Mesothelial cell of epicardium (in vitro differentiated cells): ENCODE measurements at places on chromosomes 13 and 19.

- H3K4me1 ChIP-seq: peaks cover 2% of the 10 kb centered on the region
- no peaks in the 10 kb centered on the region for H3K36me3 ChIP-seq
- DNase-seq: no peak
- H3K27me3 ChIP-seq: peaks cover 96% of the 10 kb centered on the region
- H3K4me3 ChIP-seq: no peak overlapping the region
Measured at GRCh38 chr13:27928353-27928804, 8.6 kb downstream of the PDX1 start.

- H3K4me1 ChIP-seq: no peaks in the 10 kb centered on the region
- H3K4me3 ChIP-seq: peak overlapping the region; percentile 17
- peak; percentile 82 for DNase-seq
- peaks cover 50% of the 10 kb centered on the region for H3K27me3 ChIP-seq
- no peak overlapping the region for H3K27ac ChIP-seq
Measured at GRCh38 chr13:53200498-53201453, 172.2 kb downstream of the OLFM4 start.

DNA sequence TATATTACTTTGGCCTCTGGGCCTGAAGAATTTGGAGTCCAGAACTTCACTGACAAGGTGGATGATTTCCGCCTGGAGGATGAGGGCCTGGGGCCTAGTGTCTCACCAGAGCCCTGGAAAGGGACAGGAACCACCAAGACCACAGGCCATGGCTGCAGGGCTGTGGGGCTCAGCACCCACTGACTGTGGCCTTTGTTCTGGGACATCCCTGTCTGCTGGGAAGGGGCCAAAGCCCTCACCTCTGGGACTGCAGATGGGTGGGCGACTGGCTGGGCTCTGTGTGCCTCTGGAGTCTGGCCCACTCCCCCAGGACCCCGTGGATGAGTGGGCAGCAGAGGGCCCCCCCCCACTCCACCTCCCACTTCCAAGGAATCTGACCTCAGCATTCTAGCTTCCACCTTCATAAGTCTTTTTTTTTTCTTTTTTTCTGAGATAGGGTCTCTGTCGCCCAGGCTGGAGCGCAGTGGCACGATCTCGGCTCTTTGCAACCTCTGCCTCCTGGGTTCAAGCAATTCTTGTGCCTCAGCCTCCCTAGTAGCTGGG, 20.3 kb downstream of the CHST8 start:
- peaks cover 32% of the 10 kb centered on the region for H3K27me3 ChIP-seq
- no peak overlapping the region for H3K27ac ChIP-seq
- H3K36me3 ChIP-seq: no peaks in the 10 kb centered on the region
- H3K4me3 ChIP-seq: no peak overlapping the region
- peaks cover 18% of the 10 kb centered on the region for H3K4me1 ChIP-seq

- no peaks in the 10 kb centered on the region for H3K27me3 ChIP-seq
- DNase-seq: no peak
- peaks cover 52% of the 10 kb centered on the region for H3K4me1 ChIP-seq
- H3K4me3 ChIP-seq: no peak overlapping the region
- H3K36me3 ChIP-seq: no peaks in the 10 kb centered on the region
- H3K27ac ChIP-seq: peak overlapping the region; percentile 47
Measured at GRCh38 chr19:4378886-4379285, 21.5 kb downstream of the SH3GL1 start.

DNA sequence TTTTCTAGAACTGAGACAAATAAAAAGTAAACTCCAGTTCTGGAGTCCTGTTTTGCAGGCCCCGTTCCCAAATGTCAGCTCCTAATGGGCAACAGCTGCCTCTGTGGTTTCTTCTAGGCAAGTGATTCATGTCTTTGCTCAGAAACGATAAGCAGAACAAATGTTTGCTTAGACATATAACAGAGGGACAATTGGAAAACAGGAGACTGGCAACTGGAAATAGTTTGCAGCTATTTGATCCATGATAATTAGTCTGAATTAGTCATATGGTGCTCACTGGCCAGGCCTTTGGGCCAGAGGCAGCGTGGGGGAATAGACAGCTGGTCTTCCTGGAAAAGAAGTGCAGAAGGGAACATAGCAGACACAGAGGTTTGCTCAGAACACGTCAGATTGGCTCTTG, 29.2 kb upstream of the TSHZ3 start:
- peak overlapping the region; percentile 58 for H3K27ac ChIP-seq
- H3K4me3 ChIP-seq: no peak overlapping the region
- peaks cover 4% of the 10 kb centered on the region for H3K27me3 ChIP-seq

DNA sequence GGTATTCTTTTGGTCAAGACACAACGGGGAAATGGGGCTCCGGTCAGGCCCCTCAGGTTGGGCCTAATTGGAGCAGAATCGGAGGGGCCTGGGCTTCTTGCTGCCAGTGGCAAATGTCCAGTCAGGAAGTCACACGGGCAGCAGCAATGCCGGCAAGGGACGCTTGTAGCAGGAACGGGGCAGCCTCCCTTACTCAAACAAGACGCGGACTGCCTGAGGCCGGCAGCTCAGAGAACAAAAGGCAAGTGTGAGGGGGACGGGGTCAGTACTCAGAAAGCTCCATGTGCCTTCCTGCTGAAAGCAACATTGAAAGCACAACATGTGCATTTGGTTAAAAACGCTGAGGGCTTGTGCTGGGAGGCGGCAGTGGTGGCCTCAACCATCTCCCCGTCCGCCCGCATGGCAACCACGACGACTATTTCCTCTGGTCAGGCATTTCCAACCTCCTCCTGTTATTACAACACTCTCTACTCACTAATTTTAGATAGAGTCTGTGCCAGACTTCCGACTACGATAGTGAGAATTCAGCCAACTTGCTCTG, 20.5 kb upstream of the RASA3 start:
- no peaks in the 10 kb centered on the region for H3K36me3 ChIP-seq
- peaks cover 11% of the 10 kb centered on the region for H3K27me3 ChIP-seq
- no peak overlapping the region for H3K4me3 ChIP-seq
- H3K4me1 ChIP-seq: peaks cover 4% of the 10 kb centered on the region
- no peak for DNase-seq
- no peak overlapping the region for H3K27ac ChIP-seq

- H3K36me3 ChIP-seq: peaks cover 8% of the 10 kb centered on the region
- H3K4me3 ChIP-seq: no peak overlapping the region
- peaks cover 3% of the 10 kb centered on the region for H3K4me1 ChIP-seq
- DNase-seq: no peak
- H3K27ac ChIP-seq: no peak overlapping the region
Measured at GRCh38 chr13:29771247-29771646, 79.2 kb downstream of the UBL3 start.
